Activated CD8-positive, alpha-beta memory T cell treated with anti-CD3 and anti-CD28 coated beads for 24 hours (primary cell): ENCODE measurements at places on chromosomes 7 and 10.

DNA sequence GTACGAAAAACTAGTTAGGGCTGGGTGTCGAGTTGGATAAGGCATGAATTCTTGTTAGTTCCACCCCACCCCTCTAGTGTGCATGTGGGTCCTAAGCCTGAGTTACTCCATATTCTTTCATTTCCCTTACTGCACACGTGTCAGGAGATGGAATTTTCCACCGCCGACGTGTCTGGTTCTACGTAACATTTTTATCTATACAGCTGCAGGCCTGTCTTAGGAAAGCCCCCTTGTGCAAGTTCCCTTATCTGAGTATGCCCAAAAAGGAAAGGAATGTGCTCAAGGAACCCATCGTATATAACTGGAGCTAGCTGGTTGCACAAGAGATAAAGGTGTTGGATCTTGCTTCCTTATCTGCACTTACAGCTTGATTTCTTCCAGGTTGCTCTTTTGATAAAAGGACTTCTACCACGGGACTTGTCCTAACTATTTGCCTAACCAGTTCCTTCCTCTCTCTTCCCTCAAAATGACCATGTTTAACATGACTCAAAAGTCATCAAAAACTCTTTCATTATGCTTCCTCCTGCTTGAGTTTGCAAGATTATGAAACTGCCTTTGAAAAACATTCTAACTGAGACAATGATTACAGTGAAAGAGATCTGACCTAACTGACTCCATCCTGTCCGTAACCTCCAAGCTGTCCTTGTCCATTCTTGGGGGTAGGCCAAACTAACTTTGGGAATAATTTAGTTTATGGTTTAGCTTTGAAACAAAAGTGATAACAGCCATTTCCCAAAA is 181.4 kb downstream of the AKR1D1 start:
- no peak for DNase-seq

DNA sequence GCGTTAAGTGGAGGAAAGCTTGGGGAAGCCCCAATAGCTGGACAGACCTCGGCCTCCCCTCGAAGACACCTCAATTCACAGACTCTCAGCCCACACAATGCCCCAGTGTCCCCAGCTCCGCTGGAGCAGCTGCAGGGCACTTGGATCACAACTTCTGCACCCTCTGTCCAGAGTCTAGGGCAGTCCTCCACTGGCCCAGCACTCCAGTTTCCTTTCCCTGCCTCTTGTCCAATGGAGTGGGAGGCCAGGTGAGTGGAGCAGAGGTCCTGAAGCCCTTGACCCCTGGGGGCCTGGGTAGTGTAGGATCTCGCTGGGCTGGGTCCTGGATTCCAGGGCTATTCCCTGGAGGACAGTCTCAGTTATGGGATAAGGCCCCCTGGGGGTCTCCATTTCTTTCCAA is 11.9 kb downstream of the SFRP5 start:
- DNase-seq: no peak

DNA sequence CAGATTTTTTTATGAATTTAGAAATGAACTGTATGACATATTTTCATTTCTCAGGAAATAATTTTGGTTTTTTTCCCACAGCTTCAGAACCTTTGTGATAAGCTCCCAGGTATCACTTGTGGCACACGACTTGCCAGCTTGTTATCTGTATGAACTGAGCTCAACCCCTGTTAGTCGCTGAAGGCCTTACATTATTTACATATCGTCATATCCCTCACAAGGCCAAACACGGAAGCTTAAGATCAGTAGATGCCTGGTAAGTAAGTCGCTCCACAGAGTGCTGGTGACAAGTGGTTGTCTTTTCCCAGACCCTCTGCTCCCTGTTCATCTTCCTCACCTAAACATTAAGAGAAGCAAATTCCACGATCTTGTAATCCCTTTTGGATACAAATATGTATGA is 55.2 kb downstream of the RAPGEF5 start:
- DNase-seq: no peak

DNA sequence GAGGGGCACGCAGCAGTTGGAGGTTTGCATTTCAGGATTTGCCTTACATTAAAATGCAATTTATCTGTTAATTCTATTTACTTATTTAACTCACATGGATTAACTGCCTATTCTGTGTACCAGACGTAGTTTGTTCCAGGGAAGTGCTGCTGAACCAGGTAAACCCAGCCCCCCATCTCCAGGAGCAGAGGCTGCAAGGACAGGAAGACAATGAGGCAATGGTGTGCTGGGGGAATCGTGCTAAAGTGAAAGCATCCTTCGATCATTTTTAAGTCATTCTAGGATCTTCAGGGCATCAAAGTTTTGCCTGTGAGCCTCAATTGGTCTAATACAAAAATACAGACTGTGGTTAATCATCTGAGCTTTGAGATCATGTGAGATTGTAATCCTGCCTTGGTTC is 166.4 kb downstream of the DNAJB6 start:
- no peak for DNase-seq
